ENCODE measurements at places on chromosomes 7 and 10.
A peak's percentile ranks its signal among the peaks of the same experiment; 100 is the strongest.

GRCh38 chr7:136066304-136067143, 89.4 kb upstream of the MTPN start:
- no peak for DNase-seq

- no peak for DNase-seq
These were observed 50.3 kb upstream of the ANTXRL start for GRCh38 chr10:46236546-46236887.

GRCh38 chr7:7177044-7177517, 5.3 kb upstream of the C1GALT1 start:
- peak; percentile 85 for DNase-seq

DNA sequence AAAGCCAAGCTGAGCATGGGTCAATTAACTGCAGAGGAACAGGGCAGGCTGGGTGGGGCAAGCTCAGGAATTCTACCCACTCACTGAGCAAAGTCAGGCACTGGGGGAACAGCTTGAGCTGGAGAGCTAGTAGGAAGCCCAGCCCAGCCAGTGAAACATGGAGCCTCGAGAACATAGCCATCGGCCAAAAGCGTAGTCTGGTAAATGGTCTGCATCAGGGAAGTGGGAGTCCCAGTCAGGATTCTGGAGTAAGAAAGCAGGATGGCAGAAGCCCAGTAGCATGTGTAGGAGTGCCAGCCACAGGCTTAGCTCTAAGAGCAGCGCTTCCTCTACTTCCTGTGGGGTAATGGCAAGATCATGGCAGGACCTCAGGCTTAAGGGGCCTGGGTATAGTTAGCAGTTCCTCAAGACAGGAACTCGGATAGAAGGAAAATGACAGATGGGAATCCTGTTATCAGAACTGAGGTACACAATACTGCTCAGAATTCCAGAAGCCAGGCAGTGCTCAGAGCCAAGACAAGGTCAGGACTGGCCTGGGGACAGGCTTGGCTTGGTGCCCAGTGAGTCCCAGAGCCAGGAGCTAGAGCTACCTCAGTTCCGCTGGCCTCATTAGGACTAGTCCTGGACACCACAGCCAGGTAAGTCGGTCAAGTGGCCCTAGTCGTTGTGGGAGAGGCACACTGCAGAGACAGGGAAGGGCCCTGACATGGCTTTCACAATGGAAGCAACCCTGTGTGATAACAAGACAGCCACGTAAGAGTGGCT, 65.4 kb upstream of the MXI1 start:
- no peak for DNase-seq

- DNase-seq, result no peak
These were observed 45.3 kb downstream of the PDLIM1 start for GRCh38 chr10:95245425-95246055.

DNA sequence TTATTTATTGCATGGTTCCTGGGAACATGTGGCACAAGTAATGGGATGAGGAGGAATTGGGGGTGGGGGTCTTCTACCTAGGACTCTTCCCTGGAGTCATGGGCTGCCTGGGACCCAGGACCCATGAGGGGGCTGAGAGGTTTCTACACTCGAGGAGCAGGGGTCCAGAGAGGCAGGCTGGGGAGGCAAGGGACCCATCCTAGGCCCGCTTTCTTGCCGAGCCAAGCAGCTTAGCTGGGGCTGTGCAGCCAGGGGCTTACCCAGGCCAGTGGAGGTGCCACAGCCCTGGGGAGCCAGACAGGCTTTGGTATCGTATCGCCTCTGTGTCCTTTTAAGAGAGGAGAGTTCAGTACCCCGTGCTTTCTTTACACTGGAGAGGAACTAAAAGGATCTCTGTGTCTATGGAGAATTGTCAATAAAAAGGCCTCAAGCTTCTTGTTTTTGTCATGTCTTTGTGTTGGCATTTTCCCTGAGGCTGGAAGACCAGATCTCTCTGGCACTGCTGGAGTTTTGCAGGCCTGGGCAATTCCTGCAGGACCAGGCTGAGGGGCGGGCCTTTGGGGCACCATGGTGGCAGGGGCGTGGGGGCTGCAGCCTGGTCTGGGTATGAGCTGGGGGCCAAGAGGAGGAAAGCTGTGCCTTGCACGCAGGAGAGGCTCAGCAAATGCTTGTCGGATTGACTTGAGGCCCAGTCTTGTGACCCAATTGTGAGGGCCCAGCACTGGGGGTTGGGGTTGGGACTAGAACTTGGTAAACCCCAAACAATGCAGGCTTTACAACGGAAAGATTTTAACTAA, 11.1 kb downstream of the SFRP5 start:
- no peak for DNase-seq

DNA sequence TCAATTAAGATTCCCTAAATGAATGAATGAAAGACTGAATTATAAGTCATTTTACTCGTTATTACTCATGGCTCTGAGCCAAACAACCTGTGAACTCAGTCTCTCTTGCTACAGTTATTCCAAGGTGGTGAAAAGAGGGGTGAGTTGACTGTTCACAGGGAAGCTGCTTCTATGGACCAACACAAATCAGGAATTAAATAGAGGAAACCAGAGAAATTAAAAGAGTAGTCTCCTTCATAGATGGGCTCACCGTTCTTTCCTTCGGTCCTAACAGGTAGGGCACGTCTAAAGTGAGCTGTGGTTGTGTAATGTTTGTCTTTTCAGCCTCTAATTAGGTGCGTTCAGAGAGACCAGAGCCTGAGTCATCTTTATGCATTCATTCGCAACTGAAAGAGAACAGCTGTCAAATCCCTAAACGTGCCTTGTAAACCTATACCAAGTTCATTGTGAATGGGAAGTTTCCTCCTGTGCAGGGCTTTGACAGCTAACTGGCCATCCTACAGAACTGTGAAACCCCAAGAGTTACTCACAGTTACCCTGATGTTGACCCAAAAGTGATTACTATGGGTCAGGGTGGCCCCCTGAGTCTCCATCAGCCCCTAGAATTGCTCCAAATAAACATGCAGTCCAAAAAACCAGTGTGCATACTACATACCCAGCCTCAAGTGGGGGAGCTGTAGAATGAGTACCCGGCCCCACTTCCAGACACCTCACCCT, 18.2 kb upstream of the C10orf53 start:
- DNase-seq, result no peak

- peak; percentile 68 for DNase-seq
These were observed 13.4 kb downstream of the CTBP2 start for GRCh38 chr10:125146791-125147579.

GRCh38 chr7:79877874-79878465, 256.7 kb upstream of the GNAI1 start:
- DNase-seq, result peak; percentile 5

DNA sequence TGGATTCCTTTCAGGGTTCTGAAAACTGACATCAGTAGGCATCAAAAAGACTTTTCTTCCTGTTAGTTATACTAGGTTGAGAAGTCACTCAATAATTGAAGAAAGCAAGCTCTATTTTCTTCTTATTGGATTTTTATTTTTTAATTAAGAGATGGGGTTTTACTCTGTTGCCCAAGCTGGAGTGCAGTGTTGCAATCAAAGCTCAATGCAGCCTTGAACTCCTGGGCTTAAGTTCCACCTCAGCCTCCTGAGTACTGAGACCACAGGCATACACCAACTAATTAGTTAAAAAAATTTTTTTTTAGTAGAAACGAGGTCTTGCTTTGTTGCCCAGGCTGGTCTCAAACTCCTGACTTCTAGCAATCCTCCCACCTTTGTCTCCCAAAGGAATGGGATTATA, 28.0 kb downstream of the PIP4K2A start:
- DNase-seq, result no peak

GRCh38 chr10:16698461-16698860, 118.8 kb downstream of the RSU1 start:
- DNase-seq, result no peak

GRCh38 chr7:70259502-70259901, 661.2 kb downstream of the AUTS2 start:
- no peak for DNase-seq

- DNase-seq, result no peak
These were observed 390.1 kb downstream of the GATA3 start for GRCh38 chr10:8444630-8445029.

- DNase-seq, result peak; percentile 63
These were observed 113.7 kb downstream of the BRAF start for GRCh38 chr7:140810830-140811556.

DNA sequence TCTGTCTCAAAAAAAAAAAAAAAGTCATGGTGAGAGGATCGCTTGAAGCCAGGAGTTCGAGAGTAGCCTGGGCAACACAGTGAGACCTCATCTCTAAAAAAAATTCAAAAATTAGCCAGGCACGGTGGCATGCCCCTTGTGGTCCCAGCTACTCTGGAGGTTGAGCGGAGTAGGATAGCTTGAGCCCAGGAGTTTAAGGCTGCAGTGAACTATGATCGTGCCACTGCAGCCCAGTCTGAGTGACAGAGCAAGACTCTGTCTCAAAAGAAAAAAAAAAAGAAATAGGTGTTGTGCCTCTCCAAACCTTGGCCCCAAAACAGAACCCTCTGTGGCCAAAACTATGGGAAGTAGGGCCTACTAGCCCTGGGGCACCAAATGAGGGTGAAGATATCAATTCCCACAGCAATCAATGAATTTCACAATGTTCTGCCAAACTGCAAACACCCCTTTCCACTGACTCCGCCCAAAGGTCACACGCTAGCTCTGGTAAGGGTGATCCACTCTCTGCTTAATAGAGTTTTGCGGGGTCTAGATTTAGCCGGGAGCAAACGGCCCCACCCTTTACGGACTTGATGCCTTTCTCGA, 16.9 kb downstream of the SSC4D start:
- DNase-seq, result no peak

DNA sequence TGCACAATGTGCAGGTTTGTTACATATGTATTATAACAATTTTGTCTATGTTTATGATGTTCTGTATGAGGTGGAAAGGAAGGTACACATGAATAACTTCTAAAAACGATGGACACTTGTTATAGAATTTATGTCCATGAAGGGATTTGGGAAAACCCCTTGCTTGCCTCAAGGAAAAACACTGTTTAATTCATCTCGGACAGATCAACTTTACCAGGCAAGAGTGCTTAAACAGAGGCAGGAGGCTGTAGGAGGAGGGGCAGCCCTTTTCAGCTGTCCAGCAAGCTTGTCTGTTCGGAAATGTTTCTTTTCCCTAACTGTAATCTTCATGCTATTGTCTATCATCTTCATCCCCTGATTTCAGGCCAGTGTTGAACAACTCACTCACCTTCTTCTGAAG, 200.9 kb downstream of the CDC14C start:
- no peak for DNase-seq

GRCh38 chr10:103281753-103282152, 4.8 kb downstream of the INA start:
- DNase-seq, result peak; percentile 11

- DNase-seq, result no peak
These were observed 12.6 kb upstream of the TBRG4 start for GRCh38 chr7:45123913-45124710.

- DNase-seq, result peak; percentile 28
These were observed 278.8 kb downstream of the RPS24 start for GRCh38 chr10:78312197-78313047.

- peak; percentile 78 for DNase-seq
These were observed 8.2 kb upstream of the STARD3NL start for GRCh38 chr7:38169847-38170246.

GRCh38 chr10:23343591-23344240, 881 bp downstream of the C10orf67 start:
- peak; percentile 40 for DNase-seq

DNA sequence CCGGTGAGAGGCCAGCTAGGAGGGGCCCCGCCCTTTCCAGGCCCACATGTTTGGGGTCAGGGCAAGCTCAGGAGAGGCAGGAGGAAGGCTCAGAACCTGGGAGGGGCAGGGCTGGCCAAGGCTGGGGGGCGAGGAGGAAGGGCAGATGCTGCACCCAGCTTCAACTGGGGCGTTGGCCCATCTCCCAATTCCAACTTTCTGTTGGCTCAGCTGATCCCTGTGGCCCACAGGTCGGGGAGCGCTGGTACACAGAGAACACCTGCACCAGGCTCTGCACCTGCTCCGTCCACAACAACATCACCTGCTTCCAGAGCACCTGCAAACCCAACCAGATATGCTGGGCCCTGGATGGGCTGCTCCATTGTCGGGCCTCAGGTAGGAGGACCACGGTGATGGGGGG, 40.1 kb downstream of the ZAN start:
- DNase-seq, result no peak

DNA sequence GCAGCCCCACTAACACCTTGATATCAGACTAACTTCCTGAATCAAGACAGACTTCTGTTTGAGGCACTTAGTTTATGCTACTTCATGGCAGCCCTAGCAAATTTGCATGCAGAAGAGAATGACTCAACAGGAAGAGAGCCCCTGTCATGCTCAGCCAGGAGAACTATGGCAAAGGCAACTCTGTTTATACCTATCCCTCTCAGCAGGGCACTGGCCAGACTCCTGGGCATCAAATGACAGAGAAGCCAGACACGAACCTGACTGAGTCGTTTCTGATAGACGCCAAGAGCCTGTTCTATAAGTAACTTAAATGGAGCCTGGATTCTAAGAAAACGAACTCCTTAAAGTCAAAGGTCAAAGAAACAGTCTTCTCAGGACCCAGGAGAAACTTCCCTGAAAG, 50.9 kb upstream of the UNC5B start:
- no peak for DNase-seq

DNA sequence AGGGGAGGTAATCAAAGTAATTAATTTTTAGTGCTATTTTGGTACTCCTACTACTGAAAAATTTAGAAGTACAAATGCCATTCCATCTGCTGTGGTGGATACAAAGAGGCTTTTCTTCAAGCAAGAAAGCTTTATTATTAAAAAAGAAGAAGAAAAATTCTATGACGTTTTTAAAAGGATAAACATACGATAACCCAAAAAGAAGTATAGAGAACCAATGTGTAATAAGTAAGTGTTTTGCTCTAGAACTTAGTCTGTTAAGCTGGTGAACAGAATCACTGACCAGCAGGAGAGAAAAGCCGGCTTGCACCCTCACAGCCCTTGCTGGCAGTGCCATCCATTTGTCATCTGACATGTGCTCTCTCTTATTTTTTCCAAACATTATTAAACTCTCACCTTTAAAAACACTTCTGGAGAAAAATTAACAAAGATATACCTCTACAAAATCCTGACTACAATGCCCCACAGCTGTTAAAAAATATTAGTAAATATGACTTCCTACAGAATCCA, 81.5 kb downstream of the SRPK2 start:
- no peak for DNase-seq

- DNase-seq, result peak; percentile 29
These were observed 240.6 kb downstream of the VTI1A start for GRCh38 chr10:112687647-112688046.

- no peak for DNase-seq
These were observed 94.0 kb downstream of the NPSR1 start for GRCh38 chr7:34751725-34752643.

GRCh38 chr7:3032256-3032655, 11.4 kb downstream of the CARD11 start:
- no peak for DNase-seq

- peak; percentile 10 for DNase-seq
These were observed 200.0 kb downstream of the HIBADH start for GRCh38 chr7:27462575-27463270.
